ENCODE measurements at places on chromosomes 1 and 21.

- DNase-seq: no peak
Observed at GRCh38 chr21:33686386-33686785, 44.1 kb downstream of the ITSN1 start.

GRCh38 chr1:89351597-89352311, 12.1 kb upstream of the GBP6 start:
- DNase-seq: no peak

DNA sequence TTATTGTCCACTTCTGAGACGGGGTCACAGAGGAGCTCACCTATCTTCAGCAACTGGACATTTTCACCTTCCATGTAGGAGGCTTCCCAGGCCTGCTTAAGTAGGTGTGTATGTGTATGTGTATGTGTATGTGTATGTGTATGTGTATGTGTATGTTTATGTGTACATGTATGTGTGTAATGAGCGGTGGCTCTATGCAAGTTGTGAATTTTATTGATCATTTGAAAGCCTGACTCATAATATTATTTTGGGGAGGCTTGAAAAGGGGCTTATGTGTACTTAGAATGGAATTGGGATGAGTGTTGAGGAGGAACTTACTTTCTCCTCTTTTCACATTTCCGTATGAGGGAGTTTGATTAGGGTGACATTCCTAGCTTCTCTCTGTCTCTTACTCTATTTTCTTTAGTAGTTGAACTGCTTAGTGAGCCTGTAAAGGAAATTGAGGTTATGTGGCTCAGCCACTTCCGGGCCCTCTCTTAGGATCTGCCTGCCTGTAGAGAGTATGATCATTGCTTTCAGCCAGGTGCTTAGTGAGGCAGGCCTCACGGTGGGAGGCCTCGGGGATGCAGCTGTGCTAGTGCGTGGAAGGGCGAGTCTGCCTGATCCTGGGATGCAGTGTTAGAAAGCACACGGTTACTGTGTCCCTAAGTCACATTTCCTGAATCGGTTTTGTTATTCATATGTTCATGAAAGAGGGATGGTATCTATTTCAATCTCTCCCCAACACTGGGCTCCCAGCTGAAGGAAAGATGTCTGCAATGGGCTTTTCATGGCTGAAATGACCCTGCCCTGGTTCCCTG, 61.0 kb downstream of the IER5 start:
- peak; percentile 59 for DNase-seq

DNA sequence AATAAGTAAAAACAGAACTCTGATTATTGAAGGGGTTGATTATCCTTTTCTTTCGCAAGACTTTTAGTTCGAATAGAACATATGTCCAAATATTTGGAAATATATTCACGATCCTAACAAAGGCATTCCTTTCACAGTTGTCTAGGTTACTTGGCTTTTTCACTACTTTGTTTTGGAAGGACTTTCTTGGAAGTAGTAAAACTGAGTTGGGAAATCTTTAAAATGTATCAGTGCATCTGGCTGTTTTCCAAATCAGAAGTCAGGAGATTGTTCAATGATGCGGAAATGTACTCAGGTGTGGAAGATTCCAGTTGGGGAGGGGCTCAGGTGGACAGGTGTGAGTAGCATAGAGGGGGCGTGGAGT, 67.1 kb downstream of the SH3BGR start:
- no peak for DNase-seq

- DNase-seq: no peak
Observed at GRCh38 chr21:15682186-15682895, 47.4 kb upstream of the USP25 start.

GRCh38 chr1:107954126-107954525, 10.9 kb downstream of the VAV3 start:
- DNase-seq: no peak

- DNase-seq: no peak
Observed at GRCh38 chr1:18743233-18743632, 112.6 kb downstream of the PAX7 start.

DNA sequence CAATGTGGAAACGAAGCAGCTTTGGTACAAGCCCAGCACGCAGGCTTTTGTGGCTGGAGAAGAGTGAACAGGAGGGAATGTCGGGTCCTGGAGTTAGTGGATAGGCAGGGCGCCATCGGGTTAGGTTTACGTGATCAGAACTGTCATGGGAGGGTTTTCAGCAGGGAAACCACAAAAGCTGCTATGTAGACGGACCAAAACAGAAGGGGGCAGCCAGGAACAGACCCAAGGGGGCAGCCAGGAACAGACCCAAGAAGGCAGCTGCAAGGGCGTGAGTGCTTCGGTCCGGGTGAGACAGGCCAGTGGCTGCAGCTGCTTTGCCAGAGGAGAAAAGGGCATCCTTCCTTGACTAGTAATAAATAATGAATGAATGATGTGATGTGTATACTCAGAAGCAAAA, 77.5 kb upstream of the KIF1B start:
- DNase-seq: no peak

GRCh38 chr1:118210723-118211110, 25.7 kb upstream of the SPAG17 start:
- DNase-seq: no peak

DNA sequence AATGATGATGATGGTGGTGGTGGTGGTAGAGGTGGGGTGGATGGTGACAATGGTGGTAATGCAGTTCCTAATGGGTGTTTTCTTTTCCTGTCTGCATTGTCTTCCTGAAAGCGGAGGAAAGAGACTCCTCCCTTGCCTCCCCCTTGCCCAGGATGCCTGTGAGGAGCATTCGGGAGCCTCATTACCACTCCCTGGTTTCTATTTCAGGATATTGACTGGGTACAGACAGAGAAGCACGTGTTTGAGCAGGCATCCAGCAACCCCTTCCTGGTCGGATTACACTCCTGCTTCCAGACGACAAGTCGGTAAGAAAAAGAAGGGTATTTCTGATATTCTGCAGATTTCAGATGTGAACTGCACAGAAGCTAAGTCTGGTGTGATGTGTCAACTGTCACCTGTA, 38.8 kb downstream of the FAAP20 start:
- no peak for DNase-seq

DNA sequence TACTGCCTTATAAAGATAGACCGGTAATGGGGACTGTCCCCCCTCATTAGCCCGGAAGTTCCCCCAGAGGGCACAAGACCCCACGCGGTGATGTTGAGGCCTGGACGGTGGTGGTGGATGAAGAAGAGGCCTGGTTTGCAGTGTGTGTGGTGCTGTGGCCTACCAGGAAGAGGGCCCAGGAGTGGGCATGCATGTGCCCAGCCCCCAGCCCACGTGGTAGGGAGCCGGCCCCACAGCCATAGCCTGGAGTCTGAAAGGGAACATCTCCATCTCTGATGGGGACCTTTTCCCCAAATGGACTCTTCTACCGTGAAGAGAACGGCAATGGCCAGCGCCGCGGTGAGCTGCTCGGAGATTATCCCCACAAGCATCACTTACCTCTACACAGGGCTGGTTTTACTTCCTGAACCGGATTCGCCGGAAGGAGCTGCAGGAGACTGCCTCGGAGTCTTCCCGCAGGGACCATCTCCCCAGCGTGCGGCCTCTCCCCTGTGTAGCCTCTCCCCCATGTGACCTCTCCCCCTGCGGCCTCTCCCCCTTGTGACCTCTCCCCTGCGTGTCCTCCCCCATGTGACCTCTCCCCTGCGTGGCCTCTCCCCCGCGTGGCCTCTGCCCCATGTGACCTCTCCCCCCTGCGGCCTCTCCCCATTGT, 20.6 kb downstream of the RRP1 start:
- DNase-seq: no peak

DNA sequence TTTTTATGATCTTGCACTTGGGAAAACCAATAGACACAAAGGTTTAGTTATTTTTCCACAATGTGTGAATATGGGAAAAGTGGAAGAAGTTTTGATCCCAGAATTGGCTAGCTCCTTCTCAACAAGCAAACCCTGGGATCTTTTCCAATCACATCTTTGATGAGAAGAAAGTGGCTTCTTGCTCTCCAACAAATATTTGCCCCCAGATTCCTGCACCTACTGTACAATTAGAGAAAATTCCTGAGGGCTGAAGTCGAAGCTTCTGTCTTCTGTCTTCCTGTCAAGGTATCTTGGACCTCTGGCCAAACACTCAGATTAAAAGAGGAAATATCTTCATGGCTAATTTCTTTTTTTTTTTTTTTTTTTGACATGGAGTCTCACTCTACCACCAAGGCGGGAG, 113.1 kb upstream of the SLC45A1 start:
- DNase-seq: no peak

DNA sequence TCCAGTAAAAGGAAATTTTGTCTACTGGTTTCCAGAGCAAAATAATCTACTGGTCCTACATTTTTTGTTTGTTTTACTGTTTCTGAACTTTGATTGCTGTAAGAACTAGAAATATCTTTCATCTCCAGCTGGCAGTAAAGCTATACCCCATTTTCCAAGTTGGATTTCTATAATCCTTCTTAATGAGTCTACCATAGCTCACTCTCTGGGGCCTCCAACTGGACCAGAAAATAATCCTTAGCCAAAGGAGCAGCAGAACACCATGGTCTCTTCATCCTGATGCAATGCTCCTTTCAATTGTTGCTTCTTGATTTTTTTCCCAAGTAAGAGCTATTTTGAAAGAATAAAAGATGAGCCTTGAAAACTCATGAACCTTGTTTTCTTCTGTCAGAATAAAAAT, 110.0 kb upstream of the COL11A1 start:
- DNase-seq: no peak

DNA sequence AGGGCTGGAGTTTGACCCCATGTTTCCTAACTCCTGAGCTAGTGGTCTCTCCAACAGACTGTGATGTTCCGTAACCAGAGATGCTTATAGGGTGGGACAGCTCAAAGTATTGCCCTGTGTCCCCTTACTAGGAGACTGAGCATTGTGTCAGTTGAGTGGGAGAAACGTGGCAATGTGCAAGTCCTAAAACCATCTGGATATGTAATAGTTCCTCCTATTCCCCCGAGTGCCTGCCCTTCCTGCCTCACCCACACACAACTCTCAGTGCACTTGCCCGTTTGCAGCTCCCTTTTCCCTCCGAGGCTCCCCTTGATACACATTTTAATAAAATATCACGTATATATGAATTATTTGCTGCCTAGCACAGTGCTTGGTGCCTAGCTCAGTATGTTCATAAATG, 3.4 kb downstream of the PIGV start:
- DNase-seq: no peak

DNA sequence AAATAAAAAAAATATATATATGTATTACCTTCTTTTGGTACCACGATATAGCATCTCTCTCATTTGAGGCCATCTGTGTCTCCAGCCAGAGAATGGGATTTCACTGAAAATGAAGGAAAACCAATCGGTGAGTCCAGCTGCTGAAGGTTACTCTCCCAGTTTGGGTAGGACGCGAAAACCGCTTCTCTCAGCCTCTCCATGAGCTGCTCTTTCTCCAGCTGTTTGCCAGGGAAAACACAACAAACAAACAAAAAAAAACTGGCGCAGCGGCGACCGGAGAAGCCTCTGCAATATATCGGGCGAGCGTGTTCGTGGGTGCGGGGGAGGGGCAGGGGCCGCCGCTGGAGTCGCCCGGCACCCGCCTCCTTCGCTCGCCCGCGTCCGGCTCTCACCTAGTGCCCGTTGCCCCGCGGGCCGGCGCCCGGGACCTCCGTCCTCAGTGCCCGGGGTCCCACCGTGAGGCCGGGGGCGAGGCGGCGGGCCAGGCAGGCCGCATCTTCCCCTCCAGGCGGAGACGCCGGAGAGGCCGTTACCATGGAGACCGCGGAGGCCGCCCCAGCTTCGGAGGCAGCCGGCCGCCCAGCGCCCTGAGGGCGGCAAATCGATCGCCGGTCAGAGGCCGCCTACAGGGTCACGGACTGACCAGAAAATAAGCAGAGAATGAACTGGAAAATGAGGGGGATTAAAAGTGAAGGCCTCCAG, 504 bp downstream of the PHTF1 start:
- DNase-seq: no peak

DNA sequence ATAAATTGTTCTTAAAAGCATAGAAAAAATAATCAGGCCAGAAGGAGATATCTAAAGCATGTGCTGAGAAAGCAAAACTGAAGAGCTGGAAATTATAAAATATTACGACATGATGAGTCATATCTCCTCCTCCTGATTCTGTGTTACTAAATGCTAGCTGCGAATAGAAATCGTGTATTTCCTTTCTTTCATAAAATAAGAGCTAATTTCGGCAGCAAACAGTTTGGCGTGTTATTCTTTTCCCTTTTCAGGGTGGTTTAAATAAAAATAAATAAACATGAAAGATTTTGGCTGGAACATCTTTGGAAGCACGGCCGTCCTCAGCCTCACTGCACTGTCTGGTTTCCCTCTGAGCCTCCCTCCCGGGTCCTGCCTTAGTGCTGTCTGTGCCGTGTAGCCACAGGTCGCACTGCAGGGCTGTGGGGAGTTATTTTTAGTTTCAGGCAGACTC, 56.0 kb downstream of the ADARB1 start:
- no peak for DNase-seq
